ENCODE measurements at places on chromosomes 12 and 14.

- DNase-seq: no peak
Measured at GRCh38 chr14:61547186-61548069, 147.9 kb upstream of the HIF1A start.

DNA sequence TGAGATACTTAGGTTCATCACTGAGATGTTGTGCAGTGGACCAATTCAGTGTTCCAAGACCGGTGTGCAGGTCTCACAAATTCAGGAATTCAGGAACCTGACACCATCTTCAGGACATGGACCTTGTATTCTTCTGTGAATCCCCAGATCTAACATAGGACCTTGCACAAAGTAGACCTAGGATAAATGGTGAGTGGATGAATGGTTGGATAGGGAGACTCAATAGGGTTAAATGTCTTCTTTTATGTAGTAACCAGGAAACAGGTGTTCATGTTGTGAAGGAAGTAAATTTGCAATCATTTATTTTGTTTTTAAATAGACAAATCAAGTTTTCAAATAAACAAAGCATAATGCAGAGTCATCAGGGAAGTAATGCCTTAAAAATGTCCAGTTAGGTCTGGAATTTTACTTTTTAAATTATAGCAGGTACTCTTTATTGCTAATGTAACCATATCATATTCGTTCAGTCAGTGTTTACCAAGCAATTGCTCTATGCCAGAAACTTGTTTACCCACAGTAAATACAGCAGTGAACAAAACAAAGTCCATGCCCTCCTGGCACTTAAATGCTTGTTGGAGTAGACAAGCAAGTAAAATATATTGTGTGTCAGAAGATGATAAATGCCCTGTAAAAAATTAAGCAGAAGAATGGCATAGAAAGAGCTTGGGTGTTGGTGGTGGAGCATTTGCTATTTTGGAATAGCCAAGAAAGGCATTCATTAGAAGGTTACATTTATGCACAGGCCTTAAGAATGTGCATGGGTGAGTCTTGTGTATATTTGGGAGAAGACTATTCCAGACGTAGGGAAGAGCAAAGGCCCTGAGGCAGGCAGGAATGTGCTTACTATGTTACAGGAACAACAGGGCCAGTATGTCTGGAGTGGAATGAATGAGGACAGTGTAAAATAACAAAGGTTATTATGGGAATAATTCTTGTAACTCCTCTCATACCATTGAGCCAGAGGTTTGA lies 26.3 kb downstream of the RXYLT1 start:
- no peak for DNase-seq

DNA sequence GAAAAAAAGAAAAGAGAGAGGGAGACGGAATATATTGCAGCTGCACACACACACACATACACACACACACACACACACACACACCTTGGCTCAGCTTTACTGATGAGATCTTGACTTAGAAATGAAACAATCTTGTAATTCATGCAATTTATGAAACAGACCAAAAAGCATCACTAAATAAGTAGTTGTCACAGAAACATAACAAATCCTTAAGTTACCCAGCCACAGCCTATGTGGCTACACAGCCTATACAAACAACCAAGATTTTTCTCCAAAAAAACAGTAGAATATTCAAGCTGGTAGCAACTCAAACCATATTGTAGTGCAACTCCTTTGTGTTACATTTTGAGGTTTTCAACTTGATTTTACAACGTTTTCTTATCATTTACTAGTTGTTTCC lies 37.9 kb upstream of the GNG2 start:
- no peak for DNase-seq

DNA sequence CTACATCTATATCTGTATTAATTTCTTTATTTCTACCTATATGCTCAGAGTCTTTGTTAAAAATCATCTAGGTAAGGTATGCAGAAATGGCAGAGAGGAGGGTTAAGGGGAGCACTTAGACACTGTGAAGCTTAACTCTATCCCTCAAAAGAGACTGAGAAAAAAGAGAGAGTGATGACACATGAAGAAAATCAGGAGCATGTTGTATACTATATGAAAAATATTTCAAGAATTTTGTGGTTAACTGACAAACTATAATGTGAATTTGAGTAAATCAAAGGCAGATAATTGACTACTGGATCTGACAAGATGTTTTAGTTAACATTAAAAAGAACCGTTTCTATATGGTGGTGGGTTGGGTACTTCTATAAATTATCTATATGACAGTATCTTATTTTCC lies 1814.2 kb upstream of the SEL1L start:
- no peak for DNase-seq

DNA sequence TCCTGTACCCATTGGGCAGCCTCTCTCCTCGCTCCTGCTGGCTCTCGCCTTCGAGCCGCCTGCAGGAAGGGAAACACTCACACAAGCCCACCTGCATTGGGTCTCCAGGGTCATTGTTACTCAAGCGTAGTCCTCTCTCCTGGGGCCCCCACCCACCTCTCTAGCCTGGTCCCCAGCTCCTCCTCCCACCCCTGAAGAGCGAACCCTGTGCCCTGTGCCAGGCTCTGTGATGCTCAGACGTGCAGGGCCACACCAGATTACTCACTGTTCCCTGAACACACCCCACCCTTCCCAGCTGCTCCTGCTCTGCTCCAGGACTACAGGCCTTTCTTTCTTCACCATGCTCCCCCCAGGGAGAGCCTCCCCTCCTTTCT lies 88.1 kb downstream of the NINJ2 start:
- no peak for DNase-seq

GRCh38 chr14:73721101-73721821 lies 7.1 kb upstream of the PNMA1 start:
- no peak for DNase-seq

DNA sequence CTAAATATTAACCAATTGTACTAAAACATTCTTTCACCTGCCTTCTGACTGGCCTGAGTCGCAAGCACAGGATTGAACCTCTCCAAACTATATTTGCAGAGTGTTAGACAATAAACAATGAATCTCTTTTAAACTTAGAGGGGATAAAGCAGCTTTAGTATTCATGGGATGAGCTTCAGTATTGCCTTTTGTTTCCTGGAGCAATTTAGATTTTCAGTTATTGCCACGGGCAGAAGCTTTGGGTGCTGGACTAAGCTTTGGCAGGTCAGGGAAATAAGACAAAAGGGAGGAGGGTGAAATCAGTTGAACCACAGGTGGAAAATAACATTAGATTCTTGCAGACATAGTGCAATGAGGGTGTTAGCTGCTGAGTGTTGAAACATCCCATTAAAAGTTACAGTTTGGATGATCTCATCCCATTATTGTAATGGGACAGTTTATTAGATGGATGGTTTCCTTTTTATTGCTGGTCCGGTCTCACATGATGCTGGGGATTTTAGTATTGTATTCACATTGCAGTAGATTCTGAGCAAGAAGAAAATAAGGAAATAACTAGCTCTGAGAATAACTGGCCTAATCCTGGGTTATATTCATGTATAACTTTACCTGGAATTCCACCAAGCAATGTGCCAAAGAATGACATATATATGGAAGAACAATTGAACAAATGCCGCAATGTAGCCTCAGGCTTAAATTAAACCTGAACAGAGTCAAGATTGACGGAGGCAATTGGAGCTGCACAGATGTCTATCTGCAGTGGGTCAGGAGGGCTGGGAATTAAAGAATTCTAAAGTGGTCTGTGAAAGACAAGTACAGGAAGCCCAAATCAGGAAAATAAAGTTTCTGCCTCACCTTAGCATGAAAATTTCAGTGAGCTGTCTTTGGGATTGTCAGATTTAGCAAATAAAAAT lies 1092.8 kb upstream of the SEL1L start:
- no peak for DNase-seq

DNA sequence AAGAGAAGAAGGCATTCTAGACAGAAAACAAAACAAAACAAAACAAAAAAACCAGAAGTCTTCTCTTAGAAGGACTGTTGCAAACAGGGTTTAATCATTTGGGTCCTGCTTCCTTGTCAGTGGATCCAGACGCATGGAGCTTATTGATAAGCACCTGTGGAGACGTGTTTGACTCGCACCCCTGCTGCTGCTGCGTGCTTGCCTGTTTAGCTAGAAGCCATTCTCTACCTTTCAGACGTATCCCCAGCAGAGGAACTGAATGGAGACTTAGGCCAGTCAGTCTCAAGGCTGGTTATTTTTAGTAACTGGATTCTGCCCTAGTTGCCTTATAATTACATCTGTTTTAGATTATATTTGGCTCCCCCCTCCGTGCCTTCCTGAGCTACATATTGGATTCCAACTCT lies 186.1 kb upstream of the EEA1 start:
- DNase-seq: no peak

- no peak for DNase-seq
Measured at GRCh38 chr12:52314511-52314910, 6.7 kb downstream of the KRT83 start.

DNA sequence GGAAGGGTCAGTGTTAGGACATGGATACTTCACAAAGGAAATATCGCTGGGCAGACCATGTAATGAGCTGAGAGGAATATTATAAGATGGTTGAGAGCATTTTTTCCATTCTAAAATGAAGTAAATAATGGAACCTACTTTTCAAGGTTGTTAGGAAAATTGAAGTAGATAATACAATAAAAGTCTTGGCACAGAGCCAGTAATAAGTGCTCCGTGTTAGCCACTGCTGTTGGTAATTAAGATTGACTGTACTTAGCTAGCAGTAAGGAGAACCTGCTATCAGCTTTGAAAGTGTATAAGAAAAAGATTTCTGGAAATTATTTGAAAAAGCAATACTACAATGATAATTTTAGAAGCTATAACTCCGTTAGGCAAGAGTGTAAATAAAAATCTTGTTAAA lies 77.6 kb downstream of the SCAF11 start:
- no peak for DNase-seq

GRCh38 chr12:24845615-24846014 lies 103.3 kb downstream of the BCAT1 start:
- no peak for DNase-seq

GRCh38 chr14:68783408-68784225 lies 9.2 kb downstream of the ZFP36L1 start:
- no peak for DNase-seq

DNA sequence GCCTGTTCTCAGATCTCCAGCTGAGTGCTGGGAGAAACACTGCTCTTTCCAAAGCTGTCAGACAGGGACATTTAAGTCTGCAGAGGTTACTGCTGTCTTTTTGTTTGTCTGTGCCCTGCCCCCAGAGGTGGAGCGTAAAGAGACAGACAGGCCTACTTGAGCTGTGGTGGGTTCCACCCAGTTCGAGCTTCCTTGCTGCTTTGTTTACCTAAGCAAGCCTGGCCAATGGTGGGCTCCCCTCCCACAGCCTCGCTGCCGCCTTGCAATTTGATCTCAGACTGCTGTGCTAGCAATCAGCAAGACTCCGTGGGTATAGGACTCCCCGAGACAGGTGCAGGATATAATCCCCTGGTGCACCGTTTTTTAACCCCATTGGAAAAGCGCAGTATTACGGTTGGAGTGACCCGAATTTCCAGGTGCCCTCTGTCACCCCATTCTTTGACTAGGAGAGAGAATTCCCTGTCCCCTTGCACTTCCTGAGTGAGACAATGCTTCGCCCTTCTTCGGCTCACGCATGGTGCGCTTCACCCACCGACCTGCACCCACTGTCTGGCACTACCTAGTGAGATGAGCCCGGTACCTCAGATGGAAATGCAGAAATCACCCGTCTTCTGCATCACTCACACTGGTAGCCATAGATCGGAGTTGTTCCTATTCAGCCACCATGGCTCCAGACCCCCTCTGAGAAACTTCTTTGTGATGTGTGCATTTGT lies 650.3 kb upstream of the ALG10B start:
- no peak for DNase-seq

DNA sequence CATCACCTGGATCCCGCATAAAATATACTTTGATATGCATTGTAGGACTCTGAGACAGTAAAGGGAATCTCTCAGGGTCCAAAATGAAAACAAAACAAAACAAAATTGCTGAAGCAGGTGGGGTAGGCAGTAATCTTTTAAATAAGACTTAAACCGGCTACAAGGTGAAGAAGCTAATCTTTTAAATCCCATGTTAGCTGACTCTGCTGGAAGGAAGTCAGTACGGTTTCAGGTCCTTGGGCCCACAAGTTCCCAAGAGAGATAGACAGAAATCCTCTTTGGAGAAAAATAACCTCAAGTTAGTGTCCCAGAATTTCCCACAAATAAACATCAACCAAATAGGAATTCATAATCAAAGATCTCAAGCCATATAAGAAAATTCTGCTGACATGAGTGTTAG lies 5.0 kb upstream of the EPS8 start:
- DNase-seq: no peak

DNA sequence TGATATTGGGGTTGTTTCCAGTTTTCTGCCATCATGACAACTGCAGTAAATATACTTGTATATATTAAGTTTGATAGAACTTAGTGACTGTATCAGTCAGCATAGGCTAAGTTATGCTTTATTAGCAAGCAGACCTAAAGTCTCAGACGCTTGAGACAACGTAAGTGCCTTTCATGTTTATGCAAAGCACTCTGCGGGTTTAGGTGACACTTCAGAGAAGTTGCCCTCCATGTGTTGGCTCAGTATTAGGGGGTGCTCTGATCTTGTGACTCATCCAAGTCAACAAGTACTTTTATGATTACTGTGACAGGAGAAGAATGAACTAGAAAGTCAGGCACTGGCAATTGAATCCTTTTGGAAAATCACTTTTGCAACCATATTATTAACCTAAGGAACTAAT lies 13.3 kb upstream of the OTOGL start:
- DNase-seq: no peak

DNA sequence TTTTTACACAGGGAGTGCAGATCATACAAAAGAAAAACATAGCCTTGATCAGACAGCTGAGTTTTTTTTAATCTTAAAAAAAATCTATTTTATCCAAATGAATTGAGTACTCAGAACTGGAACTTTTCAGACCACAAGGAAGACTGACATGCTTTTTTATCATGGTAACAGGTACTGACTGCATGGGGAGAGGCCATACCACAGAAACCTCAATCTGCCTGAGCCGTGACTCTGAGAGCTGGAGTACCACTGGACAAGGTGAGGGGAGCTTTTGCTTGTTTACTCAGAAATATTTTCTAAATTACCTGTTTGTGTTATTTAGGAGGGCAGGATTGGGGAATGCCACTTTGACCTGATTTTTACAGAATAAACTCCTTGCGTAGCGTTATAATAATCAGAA lies 143.9 kb downstream of the ALX1 start:
- no peak for DNase-seq

DNA sequence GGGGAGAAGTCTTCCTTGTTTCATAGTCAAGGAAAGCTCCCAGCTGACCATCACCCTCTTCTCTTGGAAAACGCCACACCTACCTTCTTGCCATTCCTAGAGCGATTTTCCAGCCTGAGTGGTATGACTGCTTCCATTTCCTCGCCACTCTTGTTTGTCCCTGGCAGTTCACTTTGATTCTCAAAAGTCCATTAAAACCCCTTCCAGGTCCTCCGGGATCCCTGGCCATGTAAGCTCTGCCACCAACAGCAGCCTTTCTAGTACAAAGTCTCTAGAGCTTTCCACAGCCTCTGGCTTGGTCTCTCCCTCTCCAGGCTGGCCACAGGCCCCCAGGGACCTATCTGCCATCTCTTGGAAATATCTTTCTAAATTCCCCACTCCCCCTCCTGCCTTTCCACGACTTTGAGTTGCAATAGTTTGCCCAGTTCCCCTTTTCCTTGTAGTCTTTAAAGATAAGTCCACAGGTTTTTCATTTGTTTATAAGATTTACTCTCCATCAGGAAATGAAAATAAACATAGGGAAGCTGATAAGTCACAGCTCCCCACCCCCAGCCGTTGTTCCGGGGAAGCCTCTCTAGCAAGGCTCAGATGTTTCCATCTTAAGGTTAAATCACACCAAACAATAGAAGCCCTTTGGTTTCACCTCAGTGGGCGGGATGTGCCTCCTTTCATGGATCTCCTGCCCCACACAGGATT lies 42.9 kb upstream of the SINHCAF start:
- DNase-seq: no peak

All from thymus (tissue), 14 donors.